ENCODE measurements at places on chromosomes 5 and 9.
A peak's percentile ranks its signal among the peaks of the same experiment; 100 is the strongest.

DNA sequence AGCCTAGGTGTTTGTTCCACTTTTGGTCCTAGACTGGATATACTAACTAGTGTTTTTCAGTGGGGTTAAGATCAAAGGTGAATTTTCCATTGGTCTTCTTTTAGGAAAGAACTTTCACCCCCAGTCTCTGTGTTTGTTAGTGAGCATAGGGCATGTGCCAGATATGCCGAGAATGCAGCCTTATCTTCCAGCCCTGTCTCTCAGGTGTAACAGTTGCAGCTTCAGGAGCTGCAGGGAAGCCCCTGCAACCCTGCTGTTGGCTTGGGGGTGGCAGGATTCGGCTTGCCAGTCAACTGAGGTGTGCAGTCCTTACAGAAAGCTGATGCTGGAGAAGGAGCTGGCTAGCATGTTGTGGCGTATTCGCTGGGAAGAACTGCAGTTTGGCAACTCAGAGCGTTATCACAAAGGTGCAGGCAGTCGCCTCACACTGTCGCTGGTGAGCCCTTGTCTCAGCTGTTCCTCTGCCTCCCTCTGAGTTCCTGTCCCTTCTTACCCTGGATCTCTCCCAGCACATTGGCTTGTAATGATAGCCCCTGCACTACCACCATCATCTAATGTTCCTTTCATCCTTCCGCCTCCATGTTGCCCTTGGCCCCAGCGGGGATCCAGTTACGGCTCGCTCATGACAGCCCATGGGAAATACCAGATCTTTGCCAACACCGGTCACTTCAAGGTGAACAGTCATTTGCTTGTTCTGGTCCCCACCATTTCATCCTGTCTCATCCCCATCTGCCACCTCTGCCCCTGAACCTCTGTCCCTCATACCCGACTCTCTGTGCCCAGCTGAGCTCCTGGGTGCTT is 10.1 kb downstream of the NPR2 start:
- DNase-seq = no peak

DNA sequence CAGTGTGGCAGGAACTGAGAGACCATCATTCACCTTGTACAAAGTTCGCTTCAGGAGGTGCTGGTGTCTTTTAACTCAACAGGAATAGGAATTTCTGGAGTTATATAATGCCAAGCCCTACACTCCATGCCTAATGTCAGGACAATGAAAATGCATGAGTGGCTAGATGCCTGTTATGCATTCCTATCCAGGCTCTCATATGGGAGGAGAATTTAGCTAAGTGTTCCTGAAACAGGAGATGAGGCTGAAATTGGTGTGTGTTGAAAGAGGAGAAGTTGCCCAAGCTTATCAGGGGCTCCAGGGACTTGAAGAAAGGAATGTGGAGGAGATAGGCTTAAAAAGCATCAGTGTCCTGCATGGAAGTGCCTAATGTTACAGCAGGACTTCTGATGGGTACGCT is 26.8 kb upstream of the PRUNE2 start:
- DNase-seq = no peak

- no peak for DNase-seq
Observed at GRCh38 chr9:137000177-137000930, 4.0 kb upstream of the CLIC3 start.

GRCh38 chr5:160269017-160269416 is 39.7 kb downstream of the FABP6 start:
- no peak for DNase-seq

DNA sequence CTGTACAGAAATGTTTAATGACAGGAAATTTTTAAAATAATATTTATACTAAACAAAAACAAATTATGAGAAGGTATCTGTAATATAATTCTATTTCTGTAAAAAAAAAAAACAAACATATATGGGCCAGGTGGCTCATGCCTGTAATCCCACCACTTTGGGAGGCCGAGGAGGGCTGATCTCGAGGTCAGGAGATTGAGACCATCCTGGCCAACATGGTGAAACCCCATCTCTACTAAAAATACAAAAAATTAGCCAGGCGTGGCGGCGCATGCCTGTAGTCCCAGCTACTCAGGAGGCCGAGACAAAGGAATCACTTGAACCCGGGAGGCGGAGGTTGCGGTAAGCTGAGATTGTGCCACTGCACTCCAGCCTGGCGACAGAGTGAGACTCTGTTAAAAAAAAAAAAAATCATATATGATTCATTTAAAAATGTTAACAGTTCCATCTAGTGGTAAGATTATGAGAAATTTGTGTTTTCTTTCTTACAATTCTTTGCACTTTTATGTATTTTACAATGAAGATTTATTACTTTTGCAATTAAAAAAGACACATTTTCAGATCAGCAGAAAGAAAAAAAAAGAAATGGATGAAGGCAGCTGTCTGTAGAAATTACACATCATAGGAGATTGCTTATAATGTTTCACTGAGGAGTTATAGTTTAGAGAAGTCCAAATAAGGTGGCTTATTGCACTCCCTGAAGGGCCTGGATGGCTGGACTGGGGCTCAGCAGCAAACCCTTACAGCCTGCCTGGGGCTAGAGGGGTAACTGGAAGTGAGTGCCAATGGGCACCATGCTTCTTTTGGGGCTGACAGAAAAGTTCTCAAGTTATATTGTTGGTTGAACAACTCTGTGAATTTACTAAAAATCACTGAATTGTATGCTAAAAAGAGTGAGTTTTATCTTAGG is 20.3 kb downstream of the C9orf153 start:
- DNase-seq = no peak

GRCh38 chr9:20658677-20659473 is 25.2 kb upstream of the FOCAD start:
- DNase-seq = no peak

GRCh38 chr5:168893283-168893682 is 314.1 kb upstream of the PANK3 start:
- no peak for DNase-seq

- no peak for DNase-seq
Observed at GRCh38 chr5:105947461-105947860, 1723.3 kb downstream of the EFNA5 start.

- DNase-seq = no peak
Observed at GRCh38 chr5:69517763-69518212, 25.2 kb downstream of the OCLN start.

- no peak for DNase-seq
Observed at GRCh38 chr5:112685386-112685785, 52.3 kb upstream of the APC start.

DNA sequence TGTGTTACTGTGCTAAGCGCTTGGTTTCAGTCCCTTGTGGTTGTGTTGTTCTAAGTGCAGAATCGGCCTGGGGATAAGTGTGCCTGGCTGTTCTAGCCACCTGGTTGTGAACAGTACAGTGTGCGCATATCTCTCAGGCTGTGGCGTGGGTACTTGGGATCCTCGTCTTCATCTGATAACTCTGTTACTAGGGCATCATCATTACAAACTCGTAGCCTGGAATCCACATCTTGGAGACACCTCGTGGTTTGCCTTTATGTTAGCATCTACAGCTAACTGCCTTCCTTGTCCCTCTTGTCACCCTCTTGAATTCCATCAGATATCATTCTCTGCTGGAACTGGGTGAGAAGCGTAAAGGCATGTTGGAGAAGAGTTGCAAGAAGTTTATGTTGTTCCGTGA is 41.5 kb downstream of the SPTAN1 start:
- no peak for DNase-seq

GRCh38 chr5:68534956-68535520 is 319.5 kb downstream of the PIK3R1 start:
- DNase-seq = no peak

DNA sequence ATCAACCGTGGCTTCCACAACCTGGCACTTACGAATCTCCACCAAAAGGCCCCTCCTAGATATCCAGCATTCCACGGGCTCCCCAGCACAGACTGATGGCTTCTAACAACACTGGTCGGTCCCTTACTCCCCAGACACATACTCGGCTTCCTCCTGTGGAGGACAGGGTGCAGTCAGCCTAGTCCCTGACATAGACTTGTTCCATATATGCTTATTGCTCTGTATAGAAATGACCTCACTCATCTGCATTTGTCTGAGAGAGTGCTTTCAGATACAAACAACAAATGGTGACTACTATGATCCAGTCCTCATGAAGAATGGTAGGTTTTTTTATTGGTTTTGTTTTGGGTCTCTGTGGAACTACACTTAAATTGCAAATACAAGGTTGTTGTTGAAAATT is 72.4 kb downstream of the TMEM215 start:
- no peak for DNase-seq

DNA sequence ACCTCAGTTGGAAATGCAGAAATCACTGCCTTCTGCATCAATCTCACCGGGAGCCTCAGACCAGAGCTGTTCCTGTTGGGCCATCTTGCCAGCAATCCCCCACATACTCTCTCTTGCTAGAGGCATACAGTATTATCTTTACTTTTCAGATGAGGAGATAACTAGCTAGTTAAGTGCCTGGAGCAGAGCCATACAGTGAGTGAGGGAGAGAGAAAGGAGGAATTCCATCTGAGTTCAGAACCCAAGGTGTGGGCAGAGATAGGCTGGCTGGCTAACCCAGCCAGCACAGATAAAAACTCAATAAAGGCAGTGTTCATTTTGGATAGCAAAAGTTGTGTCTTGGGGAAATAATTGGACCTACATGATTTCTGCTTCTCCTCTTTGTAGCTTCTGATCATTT is 268.0 kb upstream of the KIF2A start:
- DNase-seq = no peak

- no peak for DNase-seq
Observed at GRCh38 chr5:1670351-1670750, 129.3 kb downstream of the MRPL36 start.

- DNase-seq = no peak
Observed at GRCh38 chr5:3584724-3585531, 10.7 kb upstream of the IRX1 start.

DNA sequence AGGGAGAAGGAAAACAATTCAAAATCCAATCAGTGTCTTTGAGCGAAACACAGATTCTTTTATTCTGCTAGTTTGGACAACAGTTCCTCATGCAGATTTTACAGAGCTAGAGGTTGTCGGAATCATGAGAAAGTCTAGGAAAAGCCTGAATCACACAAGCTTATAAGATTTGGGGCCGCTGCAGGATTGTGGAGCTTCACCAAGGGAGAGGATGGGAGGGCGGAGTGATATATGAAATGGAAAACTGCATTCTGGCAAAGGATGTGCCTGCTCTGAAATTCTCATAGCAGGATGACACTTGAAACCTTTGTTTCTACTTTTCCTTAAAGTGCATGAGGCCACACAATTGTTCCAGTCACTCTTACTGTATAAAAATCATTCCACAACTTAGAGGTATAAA is 134.3 kb downstream of the OR2K2 start:
- DNase-seq = no peak

- no peak for DNase-seq
Observed at GRCh38 chr5:98935206-98935605, 6.4 kb upstream of the CHD1 start.

DNA sequence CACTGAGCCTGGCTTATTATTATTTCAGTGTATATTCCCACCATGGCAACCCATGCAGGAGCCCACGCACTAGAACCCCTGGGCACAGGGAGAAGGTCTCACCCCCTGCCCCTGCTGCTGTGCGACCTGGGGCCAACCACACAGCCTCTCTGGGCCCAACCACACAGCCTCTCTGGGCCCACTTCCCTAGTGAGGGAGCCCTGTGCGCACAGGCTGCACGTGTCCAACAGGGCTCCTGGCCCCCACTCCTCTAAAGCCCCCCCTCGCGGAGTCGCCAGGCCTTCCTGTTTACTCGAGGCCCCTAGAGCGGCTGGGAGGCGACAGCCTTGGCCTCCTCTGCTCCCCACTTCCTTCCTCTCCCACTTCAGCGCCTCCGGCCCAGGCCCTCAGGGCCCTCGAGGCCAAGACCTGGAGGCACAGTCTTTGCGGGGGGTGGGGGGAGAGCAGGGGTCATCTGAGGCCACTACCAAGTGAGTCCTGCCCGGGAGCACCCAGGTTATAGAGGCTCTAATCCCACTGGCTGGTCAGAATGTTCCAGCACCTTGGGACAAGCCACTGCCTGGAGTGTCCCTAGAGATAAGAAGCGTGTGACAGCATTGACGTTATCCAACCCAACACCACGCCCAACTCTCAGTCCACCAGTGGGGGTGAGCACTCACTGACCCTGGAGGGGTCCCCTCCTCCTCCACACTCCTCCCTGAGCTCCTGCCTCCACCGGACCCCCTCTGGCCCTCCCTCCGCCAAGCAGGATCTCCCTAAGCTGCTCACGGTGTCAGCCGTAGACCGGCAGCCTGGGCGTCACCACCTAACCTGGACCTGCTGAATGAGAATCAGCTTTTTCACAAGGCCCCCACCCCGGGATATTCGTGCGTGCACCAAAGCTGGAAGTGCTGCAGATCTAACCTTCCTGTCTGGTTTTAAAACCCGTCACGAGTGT is 7.9 kb upstream of the ENG start:
- peak; percentile 28 for DNase-seq

DNA sequence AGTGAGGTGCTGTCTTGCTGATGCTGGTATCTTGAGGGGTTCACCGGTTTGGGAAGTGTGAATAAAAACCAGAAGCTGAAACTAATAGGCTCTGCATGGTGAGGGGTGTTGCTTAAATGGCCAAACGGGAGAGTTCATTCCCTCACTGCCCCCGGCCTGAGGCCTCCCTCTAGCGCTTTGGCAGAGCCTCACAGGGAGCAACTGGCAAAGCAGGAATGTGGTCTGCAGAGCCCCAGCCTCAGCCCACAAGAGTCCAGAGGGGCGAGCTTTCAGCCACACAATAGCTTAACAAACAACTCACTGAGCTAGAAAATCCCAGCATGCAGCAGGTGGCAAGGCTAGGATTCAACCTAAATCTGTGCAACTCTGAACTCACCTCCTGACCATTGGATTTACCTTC is 234.8 kb downstream of the MED10 start:
- no peak for DNase-seq

GRCh38 chr9:120583958-120584369 is 4.0 kb upstream of the CDK5RAP2 start:
- DNase-seq = no peak

GRCh38 chr5:95262933-95263660 is 21.8 kb downstream of the MCTP1 start:
- DNase-seq = no peak

DNA sequence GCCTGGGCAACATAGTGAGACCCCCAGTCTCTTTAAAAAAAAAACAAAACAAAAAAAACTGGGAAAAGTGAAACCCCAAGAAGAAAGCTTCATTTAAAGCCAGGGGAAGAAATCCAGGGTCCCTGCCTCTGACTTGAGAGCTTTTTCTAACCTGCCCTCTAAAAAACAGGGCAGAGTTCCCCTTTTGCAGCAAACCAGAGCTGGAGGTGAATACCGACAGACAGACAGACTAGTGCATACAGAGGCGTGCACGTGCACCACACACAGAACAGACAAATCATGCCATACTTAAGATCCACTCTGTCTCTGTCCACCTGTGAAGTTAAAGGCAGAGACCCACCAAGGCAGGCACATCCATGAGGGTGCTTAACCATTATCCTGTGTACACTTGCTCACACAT is 11.7 kb upstream of the AQP3 start:
- no peak for DNase-seq

- no peak for DNase-seq
Observed at GRCh38 chr9:6695121-6695814, 49.7 kb upstream of the GLDC start.
